ENCODE measurements at places on chromosomes 5 and 9.

GRCh38 chr9:78470741-78471140 is 173.8 kb downstream of the PSAT1 start:
- no peak for DNase-seq

- DNase-seq = no peak
Observed at GRCh38 chr9:108117795-108118194, 628.2 kb upstream of the KLF4 start.

DNA sequence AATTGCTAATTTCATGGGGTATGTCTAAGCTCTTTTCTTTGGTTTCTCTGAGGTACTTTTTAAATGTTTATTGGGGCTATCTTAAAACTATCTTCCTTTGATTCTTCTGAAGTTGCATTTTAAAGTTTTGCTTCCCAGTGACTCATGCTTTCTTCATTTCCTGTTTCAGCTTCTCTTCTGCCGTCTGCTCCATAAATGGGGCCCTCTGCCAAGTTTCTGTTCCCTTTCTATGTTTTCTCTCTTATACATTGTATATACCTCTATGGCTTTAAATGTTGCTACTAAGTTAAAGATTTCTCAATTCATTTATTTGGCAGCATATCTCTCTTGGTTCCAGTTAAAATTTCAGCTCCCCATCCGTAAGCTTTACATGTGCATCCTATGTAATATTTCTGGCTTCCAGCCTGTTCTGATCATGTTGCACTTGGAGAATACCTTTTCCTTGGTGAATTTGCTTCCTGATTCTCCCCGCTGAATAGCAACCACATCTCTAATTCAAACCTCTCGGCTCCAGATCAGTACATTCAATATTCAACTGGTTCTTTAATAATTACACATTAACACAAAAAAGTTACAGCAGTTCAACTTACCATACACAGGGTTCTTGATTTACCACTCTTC is 125.3 kb downstream of the ST8SIA4 start:
- DNase-seq = peak; percentile 32

- DNase-seq = no peak
Observed at GRCh38 chr9:136225748-136226679, 19.6 kb downstream of the QSOX2 start.

- no peak for DNase-seq
Observed at GRCh38 chr9:129584136-129584535, 36.8 kb downstream of the C9orf50 start.

- DNase-seq = no peak
Observed at GRCh38 chr9:91253488-91253887, 108.2 kb downstream of the AUH start.

DNA sequence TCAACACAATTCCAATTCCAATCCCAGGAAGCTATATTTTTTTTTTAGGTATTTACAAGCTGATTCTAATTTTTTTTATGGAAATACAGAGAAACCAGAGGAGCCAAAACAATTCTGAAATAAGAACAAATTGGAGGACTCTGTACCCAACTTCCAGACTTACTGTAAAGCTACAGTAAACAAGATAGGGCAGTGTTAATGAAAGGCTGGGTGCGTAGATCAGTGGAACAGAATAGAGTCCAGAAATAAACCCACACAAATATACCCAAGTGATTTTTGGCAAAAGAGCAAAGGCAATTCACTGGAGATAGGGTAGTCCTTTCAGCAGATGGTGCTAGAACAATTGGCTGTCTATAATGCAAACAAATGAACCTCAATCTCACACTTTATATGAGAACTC is 50.6 kb downstream of the WHRN start:
- DNase-seq = no peak

DNA sequence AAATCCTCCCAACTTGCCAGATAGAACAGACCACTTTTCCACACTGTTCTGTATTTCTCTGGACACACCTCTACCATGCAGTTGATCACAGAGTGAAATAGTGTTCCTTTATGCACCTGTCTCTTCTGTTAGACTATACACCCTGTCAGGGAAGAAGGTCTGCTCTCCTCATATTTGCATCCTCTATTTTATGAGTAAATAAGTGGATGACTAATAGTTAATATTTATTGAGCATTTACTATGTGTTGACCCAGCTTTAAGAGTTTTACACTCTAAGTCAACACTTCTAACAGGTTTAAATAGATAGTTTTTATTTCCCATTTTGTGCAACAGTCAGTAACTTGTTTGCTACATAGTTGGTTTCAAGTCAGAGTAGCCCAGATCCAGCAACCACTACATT is 452.8 kb upstream of the MPDZ start:
- no peak for DNase-seq

GRCh38 chr9:137899551-137900360 is 22.2 kb downstream of the CACNA1B start:
- DNase-seq = no peak

GRCh38 chr5:157540707-157541446 is 34.7 kb downstream of the ADAM19 start:
- DNase-seq = no peak

GRCh38 chr5:65391591-65391990 is 90.1 kb downstream of the ADAMTS6 start:
- no peak for DNase-seq

DNA sequence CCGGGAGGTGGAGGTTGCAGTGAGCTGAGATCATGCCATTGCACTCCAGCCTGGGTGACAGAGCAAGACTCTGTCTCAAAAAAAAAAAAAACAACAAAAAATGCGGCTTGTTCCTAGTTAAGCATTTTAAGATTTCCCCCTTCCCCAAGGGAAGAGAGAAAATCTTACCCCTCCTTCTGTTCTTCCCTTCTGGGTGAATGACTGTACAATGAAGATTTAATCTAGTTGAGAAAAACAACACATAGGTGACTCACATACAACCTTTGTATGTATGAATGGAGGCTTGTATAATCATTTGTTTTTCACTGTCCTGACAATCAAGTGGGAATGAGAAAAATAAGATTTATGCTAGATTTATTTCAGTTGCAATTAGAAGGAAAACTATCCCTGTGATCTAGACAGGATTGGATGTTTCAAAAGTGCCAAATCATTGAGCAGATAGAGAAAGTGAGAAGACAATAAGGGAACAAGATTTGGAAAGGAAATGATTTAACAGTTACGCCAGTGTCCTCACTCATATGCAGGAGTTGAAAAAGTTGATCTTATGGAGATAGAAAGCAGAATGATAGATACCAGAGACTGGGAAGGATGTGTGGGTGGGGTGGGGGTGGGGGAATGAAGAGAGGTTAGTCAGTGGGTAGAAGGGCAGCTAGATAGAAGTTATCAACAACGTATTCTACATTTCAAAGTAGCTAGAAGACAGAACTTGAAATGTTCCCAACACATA is 16.7 kb downstream of the GDA start:
- DNase-seq = no peak

DNA sequence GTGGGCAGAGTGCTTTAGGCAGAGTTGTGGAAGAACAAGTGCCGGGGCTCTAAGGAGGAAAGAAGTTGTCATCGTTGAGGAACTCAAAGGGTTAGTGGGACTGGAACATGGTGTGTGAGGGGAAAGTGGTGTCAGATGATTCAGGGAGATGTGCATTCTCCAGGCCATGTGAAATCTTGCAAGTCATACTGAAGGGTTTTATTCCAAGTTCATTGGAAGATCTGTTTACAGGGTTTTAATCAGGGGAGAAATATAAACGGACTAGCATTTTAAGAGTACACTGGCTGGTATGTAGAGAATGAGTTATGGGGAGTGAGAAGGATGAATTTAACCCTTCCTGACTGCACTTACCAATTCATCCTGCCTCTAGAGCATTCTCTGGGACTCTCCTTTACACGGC is 49.3 kb downstream of the NR2F1 start:
- no peak for DNase-seq

DNA sequence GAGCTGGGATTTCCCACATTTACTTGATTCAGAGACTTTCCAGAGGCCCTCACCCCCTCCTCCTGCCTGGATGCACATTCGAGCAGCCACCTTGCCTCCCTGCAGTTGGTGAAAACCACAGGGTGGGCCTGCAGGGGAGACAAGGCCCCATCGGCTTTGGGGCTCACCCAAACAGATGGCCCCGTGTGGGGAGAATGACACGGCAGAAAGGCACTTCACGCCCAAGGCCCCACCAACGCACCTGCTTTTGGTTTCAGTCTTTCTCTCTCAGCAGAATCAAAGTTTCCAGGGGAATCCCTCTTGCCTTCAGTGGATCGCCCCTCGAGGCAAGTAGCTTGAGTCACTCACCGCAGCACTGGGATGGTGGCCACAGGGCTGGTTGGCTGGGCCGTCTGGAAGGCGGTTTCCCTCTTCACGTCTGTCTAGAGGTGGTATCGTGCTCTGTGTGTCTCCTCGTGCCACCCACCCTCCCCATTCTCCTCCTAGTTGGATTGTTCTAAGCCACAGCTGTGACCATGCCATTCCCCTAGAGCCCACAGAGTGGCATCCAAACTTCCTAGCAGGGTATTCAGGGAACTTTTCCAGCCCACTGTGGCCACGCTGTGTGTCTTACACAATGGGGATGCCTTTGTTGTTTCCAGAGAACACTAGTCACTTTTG is 31.8 kb downstream of the SEC61B start:
- DNase-seq = no peak

GRCh38 chr5:167798448-167798847 is 493.0 kb upstream of the WWC1 start:
- no peak for DNase-seq

GRCh38 chr9:37079370-37080164 is 40.8 kb upstream of the ZCCHC7 start:
- DNase-seq = peak; percentile 64

- peak; percentile 76 for DNase-seq
Observed at GRCh38 chr9:5459289-5459829, 9.0 kb downstream of the CD274 start.

- no peak for DNase-seq
Observed at GRCh38 chr5:135193213-135194125, 159.4 kb upstream of the PITX1 start.

DNA sequence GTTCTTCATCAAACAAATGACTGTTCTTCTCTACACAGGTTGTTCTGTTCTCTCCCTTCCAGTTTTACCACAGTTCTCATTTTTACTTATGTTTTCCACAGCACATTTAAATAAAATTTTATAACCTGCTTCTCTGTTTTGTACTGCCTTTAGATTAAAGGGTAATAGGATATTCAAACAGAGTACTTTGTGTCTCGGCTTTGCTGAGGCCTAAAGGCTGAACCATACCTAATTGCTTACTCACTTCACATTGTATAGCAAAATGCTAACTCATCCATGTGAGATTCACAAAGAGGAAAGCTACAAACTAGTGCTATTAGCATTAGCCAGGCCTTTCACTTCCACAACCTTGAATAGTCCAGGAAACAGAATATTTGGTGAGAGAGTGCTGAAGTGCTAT is 200.3 kb downstream of the TRPM3 start:
- no peak for DNase-seq

DNA sequence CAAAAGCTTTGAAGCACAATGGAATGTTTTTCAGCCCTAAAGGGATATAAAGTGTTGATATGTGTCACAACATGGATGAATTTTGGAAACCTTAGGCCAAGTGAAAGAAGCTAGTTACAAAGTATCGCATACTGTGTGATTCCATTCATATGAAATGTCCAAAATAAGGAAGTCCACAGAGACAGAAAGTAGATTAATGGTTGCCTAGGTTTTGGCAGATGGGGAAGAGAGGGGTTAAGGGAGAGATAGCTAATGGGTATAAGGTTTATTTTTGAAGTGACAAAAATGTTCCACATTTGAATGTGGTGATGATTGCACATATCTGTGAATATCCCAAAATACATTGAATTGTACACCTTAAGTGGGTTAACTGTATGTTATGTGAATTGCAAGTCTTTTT is 57.5 kb upstream of the MCCC2 start:
- no peak for DNase-seq

DNA sequence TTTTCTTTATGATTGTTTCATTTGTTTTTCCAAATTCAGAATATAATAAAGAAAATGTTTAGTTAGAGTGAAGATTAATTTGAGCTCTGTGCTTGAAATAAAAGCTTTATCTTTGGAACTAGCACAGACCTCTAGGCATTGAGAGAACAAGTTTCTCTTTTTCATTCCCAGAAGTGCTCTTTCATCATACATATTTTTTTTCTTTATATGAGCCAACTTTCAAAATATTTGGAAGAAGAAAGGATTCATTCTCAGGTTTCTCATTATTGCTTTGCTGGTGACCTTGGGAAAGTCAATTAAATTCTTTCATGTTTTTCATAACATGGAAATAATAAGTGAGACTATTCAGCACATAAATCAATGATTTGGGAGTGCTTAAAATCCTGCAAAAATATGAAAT is 16.8 kb downstream of the CTXN3 start:
- DNase-seq = no peak

DNA sequence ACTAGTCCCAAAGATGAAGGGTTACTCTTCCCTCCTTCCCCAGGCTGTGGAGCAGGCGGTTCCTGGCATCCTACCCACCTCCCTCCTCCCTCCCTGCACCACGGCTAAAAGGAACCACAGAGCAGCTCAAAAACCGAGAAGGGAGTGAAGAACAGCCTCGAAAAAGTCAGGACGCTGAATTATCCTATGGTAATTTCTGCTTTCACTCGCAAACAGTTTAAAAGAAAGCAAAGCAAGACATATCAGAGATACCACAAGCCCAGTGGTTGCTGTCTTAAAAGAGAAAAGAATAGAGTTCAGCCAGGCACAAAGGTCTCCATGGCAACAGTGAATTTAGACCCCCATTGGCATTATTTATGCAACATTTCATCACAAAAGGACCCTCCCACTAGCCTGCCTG is 315.4 kb downstream of the CTNND2 start:
- DNase-seq = no peak

- DNase-seq = no peak
Observed at GRCh38 chr9:113533335-113534225, 70.1 kb downstream of the RGS3 start.

DNA sequence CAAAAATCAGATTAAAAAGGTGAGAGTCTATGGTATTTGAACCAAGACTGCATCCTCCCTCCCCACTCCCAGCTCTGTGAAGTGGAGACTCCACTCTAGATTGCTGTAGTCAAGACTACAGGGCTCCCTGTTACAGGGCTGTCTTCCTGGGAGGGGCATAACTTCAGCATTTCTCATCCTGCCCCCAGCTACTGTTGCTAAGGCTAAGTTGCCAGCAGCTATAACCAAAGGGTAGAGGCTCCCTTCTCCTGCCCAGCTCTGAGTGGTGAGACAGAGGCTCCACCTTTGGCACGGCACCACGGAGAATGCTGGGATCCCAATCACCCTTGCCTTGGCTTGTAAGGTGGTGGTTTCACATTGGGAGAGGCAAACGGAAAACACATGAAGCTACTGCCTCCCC is 39.2 kb upstream of the GCNT4 start:
- DNase-seq = no peak

DNA sequence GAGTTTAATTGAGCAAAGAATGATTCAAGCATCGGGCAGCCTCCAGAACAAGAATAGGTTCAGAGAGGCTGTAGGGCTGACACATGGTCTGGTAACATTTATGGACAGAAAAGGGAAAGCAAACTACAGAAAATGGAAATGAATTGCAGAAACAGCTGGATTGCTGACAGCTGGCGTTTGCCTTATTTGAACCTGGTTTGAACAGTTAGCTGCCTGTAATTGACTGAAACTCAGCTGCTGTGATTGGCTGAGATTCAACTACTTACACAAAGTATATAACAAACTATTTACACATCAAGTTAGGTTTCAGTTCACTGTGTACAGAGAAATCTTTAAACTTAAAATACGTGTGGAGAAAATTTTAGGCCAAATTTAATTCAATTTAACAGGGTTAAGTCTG is 441.7 kb downstream of the PRELID2 start:
- DNase-seq = no peak
